ENCODE measurements at places on chromosomes 4 and X.

DNA sequence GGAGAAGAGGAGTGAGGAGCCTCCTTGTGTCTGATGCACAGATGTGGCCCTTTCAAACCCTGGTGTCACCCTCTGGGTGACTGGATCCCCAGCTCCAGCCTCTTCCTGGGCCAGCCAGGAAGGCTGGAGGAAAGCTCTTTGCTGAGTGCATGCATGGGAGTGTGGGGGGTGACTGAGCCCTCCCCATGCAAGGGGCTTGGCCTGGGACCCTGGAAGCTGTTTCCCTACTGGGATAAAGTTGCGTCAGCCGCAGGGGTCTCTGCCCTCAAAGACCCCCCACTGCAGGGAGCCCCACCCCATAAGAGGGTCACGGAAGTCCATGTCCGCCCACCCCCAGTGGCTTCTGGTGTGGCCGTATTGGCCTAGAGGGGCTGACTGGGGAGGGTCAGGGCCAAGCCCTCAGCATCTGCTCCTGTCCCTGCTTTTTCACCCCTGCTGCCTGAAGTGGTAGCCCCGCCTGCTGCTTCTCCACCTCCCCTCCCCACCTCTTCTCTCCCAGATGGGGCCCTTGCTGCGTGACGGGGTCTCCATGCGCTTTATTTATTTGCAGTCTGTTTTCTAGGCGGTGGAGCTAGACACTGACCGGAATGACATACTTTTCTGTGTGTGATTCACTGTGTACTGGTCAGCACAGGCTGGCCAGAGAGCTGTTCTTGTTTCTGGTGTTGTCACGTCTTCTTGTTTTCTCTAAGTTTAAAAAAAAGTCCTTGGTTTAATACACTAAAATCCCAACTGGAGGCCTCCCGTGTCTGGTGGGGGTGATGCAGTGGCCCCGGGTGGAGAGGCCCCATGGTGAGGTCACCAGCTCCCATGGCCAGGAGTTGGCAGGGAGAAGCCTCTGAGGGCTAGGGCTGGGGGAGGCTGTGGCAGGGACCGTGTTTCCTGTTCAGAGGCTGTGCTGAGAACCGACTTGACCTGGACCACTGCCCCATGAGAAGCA lies 3.6 kb downstream of the SMIM10L2A start:
- no peak for DNase-seq

DNA sequence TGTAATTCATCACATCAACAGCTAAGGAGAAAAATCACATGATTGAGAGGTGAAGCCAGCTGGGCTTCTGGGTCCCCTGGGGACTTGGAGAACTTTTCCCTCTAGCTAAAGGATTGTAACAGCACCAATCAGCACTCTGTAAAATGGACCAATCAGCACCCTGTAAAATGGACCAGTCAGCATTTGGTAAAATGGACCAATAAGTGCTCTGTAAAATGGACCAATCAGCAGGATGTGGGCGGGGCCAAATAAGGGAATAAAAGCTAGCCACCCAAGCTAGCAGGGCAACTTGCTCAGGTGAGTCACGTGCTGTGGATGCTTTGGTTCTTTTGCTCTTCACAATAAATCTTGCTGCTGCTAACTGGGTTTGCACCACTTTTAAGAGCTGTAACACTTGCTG lies 1248.3 kb downstream of the PCDH18 start:
- no peak for DNase-seq

DNA sequence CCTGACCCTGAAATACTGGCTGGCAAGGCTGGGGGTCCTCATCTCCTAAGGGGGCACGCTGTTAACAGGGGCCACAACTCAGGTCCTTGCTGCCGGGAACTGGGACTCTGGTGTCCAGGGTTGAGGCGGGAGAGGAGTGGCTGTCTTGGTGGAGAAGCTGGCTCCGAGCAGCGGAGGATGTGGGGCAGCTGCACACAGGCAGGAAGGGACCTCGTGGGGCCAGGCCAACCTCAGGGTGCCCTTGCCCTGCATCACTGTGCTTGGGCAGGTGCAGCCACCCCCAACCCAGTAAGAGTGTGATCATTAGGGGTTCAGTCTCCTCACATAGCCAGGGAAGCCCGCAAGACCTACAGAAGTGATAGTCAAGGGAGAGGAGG lies 12.6 kb upstream of the PDE6B start:
- no peak for DNase-seq

DNA sequence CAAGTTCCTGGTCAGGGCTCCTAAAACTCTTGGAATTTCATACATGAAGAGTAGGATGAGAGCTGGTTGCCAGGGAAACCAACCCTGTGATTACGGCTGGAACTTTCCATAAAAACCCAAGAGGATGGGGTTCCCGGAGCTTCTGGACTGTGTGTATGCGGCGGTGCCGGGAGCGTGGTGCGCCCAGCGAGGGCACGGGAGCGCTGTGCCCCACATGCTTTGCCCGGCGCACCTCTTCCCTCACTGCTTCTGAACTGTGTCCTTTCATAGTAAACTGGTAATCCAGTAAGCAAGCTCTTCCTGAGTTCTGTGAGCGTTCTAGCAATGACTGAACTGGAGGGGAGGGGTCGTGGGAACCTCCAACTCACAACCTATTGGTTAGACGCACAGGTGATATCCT lies 152.6 kb downstream of the AFAP1 start:
- DNase-seq = no peak

- no peak for DNase-seq
Observed at GRCh38 chr4:163462556-163462955, 11.0 kb downstream of the TKTL2 start.

DNA sequence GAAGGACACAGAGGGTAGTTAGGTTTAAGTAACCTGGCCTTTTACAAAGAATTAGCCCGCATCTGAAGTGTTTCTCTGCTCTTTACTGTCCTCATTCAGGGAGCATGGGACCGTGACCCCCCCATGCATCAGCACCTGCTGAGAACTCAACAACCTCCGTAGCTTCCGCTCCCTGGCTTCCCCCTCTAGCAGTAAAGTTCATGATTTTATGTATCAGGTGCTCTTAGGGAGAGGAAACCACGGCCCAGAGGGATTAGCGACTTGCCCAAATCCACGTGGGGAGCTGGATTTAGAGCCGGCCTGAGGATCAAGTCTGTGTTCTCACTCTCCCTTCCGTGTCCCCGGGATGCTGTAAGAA lies 284.6 kb upstream of the GATB start:
- no peak for DNase-seq

GRCh38 chr4:125316401-125316790 lies 1.6 kb downstream of the FAT4 start:
- no peak for DNase-seq

DNA sequence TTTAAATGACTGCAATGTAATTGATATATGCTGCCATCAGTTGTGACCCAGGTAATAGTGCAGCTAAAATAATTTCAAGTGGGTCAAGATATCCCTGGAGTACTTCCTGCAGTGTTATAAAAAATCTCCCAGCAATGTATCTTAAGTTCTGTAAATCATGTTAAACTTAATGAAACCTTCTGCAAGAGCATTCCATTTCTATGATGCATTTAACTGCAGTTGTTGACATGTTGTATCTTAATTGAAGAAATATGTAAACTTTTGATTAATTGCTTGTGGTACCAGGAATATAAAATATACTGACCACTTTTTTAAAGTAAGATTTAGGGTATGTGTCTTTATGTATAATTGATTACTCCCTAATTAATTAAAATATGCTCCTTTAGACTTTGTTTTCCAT lies 213.6 kb downstream of the AFF2 start:
- no peak for DNase-seq

- no peak for DNase-seq
Observed at GRCh38 chr4:140269369-140269768, 104.1 kb upstream of the SCOC start.

GRCh38 chr4:41679991-41680390 lies 68.5 kb downstream of the PHOX2B start:
- DNase-seq = no peak

DNA sequence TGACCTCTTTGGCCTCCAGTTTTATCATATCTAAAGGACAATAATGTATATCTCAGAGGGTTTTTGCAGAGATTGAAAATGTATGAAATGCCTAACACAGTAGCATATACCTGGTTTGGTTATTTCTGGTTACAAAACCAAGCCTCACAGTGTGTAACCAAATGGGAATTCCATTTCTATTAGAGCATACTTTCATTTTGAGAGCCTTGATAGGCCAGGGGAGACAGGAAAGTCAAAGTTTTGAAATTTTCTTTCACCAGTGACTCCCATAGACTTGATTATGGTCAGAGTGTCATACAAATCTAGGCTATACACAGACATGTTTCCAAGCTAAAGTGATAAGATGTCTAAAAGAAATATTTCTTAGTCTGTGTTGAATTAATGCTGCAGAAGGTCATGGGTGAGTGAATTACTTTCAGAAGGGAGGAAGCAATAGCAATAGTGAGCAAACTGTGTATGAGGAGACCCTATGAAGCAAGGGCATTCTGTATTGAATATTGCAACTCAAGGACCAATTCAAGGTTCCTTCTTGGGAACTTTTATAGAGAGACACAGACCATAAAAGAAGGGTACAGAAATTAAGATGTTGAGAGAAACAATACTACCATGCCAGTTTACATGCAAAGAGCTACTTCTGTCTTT lies 151.1 kb downstream of the PDE5A start:
- DNase-seq = no peak
